ENCODE measurements at places on chromosomes 2 and 18.

GRCh38 chr2:73112913-73113854 is at the start of gene RAB11FIP5:
Gene RAB11FIP5, minus strand, starts transcription at chr2:73112948. Its CDS starts 171 bp downstream, at chr2:73112777.
- DNase-seq = peak; percentile 45

DNA sequence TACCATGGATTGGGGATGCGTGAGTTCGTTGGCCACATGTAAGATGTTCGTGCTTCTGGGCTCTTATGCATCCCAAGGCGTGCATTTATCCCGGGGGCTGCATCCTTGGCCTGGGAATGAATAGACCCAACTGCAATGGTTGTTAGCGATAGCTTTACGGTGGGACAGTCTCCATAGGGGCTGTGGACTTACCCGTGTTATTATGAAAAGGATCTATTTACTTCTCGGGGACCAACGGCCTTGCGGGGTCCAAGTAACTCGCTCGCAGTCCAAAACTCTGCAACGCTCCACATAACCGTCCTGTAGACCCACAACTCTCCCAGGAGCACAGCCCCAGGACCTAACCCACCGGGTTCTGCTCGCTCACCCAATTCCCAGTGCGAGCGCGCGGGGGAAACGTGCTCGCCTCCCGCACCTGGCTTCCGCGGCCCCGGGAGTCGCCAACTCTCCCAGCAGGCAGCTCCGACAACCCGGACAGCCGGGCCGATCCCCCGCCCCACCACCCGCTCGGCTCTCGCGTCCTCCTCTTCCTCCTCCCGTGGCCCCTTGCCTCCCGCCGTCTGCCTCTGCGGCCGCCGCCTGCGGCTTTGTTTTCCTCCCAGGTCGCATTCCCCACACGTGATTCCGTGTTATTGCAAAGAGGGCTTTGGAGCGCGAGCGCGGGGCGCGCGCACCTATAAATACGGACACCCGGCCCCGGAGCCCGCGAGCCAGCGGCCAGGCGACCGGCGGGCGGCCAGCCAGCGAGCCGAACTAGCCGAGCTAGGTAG is at the start of gene CABLES1:
Gene CABLES1, plus strand, starts transcription at position 706 of the 770 bp plus-strand sequence. CDS start 278 bp downstream, outside the sequence.
- no peak for DNase-seq

DNA sequence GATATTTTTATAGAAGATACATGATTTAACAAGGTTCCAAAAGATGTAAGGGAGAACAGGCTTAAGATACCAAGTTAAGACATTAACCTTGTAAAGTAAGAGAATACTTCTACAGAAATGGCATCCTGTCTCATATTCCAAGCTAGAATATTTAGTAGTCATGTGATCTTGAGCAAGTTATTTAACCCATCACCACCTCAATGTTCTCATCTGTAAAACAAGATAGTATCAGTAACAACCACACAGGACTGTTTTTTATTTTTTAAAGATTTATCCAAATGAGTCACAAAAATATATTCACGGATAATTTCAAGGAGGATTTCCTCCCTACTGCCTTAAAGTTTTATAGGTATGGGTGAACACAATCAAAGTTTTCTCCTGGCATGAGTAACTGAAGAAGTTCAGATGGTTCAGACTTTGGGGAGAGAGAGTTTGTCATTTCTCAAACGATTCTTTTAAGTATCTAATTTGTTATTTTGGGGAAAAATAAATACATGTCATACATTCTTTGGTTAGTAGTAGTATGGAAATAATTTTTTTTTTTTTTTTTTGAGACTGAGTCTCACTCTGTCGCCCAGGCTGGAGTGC is 25.9 kb downstream of the ROCK1 start:
- no peak for DNase-seq

GRCh38 chr2:129909651-129910418 is 69.6 kb upstream of the RAB6C start:
- no peak for DNase-seq

DNA sequence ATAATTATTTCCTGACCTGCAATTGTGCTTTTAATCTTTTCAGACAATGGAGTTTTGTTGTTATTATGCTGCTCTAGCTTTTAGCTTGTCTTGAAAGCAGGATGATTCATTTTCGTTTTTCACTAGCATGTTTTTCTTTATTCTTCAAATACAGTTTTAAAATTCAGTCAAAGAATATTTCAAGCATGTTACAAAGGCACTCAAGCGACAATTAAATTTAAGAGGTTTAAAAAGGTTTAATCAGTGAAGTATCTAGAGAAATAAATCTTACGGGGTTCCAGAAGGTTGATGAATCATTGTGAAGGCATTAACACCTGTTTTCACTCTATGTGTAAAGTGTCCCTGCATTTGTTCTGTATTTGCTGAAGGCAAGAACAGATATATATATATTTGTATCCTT is 390.7 kb upstream of the TMEFF2 start:
- DNase-seq = no peak

- no peak for DNase-seq
Observed at GRCh38 chr2:211503856-211504255, 947.5 kb downstream of the CPS1 start.

DNA sequence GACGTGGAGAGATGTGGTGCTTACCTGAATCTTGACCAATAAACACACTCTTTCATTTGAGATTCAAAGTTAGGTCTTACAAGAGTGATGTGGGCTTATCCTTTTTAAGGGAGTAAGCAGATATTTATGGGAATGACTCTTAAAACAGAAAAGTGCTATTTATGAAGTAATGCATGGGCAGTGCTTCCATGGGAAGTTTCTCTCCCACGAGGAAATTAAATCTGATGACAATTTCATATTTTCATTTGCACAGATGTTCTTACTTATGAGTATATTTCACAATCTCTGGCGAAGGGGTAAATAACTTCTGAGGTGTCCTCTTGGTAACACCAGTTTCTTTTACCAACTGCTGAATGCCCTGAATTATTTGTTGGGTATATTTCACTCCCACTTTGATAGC is 21.0 kb downstream of the PNPT1 start:
- DNase-seq = no peak

GRCh38 chr18:6251084-6251483 is 163.6 kb downstream of the L3MBTL4 start:
- no peak for DNase-seq

- no peak for DNase-seq
Observed at GRCh38 chr2:30283931-30284565, 52.7 kb downstream of the LBH start.

All from activated T-helper 1 cell treated with anti-CD3 and anti-CD28 coated beads, Interleukin-2, amount 50 U/mL, for 16 hours (primary cell).